CD8-positive, alpha-beta memory T cell (primary cell): ENCODE measurements at places on chromosomes 5 and 9.
A peak's percentile ranks its signal among the peaks of the same experiment; 100 is the strongest.

DNA sequence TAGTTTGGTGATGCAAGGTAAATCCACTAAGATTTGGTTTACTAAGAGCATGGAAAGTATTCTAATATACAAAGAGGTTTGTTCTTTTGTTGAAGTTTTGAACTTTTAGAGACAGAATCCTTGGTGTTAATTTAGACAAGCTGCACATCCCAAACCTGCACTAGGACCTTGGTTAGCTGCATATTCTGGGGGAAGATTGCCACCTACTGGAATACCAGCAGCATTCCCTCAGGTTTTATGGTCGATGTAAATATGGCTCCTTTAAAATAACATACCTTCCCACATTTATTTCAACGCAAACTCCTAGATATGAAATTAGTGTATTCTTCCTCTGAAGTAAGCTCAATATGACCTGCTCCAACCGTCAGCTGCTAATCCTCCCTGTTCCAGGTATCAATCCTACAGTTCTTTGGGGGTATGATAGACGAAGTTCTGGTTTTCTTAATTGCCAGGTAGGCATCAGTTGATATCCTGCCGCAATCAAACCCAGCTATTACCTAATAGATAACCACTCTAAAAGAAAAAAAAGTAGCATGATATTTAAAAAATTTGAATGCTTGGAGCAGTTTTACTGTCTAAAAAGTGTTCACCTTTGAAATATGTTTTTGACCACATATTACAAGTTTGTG, 624.1 kb downstream of the ISL1 start:
- DNase-seq = no peak

- no peak for DNase-seq
Measured at GRCh38 chr9:37215830-37216229, 95.5 kb downstream of the ZCCHC7 start.

GRCh38 chr9:127106466-127106855, 16.0 kb downstream of the ANGPTL2 start:
- no peak for DNase-seq

GRCh38 chr9:95049761-95050160, 267.7 kb downstream of the FANCC start:
- DNase-seq = no peak

DNA sequence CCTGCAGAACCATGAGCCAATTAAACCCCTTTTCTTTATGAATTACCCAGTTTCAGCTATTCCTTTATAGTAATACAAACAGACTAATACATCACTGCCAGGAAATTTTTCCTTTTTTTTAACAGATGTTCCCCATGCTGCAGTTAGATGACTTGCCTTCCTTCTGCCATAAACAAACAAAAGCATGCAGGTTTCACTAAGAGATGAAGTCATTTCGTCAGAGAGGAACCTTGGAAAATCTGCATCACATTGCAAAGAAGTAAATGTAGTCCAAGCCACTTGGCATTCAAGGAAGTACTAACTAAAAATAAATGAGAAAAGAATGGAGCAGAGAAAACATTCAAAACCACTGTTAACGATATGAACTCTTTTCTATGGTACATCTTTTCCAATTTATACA, 194.1 kb upstream of the EFNA5 start:
- no peak for DNase-seq

DNA sequence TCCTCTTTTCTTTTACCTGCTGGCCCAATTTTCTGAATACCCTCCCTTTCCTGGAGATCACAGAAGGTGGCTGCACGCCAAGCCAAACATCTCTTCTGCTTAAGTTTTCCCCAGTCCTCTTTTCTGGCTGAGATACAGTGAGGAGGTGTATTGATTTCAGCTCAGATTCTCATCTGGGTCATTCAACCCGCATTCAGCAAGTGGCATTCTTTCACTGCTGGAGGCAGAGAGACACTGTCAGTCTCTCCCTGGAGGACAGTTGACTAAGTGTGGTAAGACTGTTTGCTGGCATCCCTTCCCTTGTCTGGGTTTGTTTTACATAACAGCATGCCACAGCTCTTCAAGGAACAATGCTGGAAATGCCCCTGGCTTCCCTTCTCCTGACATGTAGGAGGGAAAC, 60.5 kb downstream of the GABRG2 start:
- no peak for DNase-seq

GRCh38 chr9:10112070-10112469, 500.7 kb downstream of the PTPRD start:
- DNase-seq = no peak

- no peak for DNase-seq
Measured at GRCh38 chr9:93721417-93721965, 145.1 kb downstream of the PHF2 start.

DNA sequence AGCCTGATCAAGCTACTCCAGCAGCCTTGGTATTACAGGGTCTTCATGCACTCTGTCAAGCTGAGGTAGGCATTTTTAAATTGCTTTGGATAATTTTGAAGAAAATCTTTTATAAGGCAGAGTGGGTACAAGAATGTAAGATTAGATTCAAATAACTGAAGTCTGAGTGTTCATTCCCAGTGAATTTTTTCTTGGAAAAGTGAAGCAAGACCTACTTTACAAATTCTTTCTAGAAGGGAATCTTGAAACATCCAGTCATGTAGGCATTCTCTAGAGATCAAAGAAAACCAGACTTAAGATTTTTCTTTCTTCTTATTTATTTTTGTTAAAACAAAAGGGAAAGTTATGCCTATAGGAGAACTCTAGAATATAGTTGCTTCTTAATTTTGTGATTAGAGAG, 139.0 kb downstream of the FOCAD start:
- DNase-seq = no peak

DNA sequence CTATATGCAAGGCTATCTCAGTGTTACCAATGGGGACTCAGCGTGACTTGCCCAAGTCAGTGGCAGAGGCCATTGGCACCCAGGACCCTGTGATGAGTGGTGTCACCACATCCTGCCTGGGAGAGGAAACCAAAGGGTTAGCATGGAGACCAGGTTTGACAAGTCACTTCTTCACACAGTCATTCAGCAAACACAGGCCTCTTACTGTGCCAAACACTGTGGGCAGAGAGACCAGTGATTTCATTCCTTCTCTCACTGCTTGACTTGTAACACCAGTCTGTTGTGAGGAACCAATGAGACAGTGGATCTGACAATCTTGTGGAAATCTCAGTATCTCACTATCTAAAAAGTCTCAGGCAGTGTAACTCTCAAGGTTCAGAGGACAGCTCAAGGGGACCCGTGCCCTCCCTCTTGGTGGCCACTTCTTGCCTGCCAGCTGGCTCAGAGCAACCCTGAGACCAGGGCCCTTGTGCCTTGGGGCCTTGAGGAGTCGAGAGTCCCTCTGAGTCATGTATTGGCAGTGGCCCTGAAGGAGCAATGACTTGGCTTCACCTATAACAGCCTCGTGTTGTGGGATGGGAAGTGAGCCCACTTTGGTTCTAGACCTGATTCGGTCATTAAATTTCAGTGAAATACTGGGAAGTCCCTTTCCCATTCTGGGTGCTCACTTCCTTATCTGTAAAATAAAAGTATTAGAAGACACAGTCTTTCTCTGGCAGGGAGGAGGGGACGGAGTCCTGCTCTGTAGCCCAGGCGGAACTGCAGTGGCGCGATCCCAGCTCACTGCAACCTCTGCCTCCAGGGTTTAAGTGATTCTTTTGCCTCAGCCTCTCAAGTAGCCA, 1.6 kb downstream of the FABP6 start:
- DNase-seq = no peak

GRCh38 chr9:20364959-20365358, 257.3 kb downstream of the MLLT3 start:
- DNase-seq = no peak

DNA sequence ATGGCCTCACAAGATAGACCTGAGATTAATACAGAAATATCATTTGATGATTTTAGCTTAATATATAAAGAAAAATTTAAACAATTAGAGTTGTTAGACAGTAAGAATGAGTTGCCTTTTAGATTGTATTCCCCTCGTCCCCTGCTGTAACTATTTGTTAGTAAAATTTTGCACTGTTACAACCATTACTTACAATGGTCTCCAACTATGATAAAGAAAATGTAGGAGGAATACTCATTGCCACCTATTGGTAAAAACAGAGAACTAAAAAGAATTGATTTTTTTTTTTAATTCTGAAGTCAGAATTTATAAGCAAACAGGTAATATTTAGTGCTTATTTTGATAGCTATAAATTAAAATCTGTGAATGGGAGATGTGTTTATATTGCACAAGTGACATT, 937.6 kb downstream of the TLE4 start:
- DNase-seq = no peak

DNA sequence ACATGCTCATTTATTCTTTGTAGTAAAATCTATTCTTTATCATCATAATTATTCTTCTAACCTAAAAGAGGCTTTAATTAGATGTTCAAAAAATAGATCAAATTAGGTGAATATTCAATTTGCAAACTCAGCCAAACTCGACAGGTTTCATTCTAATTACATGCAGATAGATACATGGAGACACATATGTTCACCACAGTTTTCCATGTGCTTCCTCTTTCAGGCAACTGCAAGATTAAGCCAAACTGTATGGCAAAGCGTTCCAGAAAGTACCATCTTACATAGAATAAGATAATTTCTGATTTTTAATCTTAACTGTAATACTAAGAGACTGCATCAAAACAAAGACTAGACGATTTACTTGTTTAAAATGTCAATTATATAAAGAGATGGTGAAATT, 868.7 kb upstream of the DMAC1 start:
- no peak for DNase-seq

DNA sequence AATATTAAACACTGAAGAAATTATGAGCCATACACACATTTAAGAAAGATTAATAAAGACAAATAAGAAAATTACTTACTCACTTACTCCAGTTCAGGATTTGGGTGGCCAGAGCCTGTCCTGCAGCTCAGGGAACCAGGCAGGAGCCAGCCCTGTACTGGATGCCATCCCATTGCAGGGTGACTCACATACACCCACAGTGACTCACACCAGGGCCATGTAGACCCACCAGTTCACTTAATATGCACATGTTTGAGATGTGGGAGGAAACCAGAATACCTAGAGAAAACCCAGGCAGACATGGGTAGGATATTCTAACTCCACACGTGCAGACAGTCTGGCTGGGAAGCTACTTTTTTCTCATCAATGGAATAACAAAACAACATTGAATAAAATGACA, 49.6 kb upstream of the ADRB2 start:
- no peak for DNase-seq

GRCh38 chr9:7782400-7783120, 17.0 kb downstream of the DMAC1 start:
- DNase-seq = no peak

DNA sequence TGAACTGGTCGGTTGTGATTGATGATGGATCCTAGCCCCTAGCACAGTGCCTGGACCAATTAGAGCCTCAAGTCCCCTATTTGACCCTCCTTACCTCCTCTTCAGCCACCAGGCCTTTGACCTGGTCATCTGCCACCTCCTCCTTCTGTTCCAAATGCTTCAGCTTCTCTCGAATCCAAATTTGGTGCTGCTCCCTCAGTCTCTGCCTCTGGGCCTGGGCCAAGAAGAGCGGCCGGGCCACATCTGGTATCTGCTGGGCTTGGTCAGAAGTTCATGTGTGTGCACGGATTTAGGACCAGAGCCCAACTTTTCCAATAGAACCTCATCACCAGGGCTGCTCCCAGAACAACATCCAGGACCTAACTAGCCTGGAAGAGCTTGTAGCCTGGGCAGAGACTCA, 6.5 kb downstream of the SLC35A4 start:
- DNase-seq = no peak

GRCh38 chr9:20307621-20308020, 314.7 kb downstream of the MLLT3 start:
- DNase-seq = no peak

DNA sequence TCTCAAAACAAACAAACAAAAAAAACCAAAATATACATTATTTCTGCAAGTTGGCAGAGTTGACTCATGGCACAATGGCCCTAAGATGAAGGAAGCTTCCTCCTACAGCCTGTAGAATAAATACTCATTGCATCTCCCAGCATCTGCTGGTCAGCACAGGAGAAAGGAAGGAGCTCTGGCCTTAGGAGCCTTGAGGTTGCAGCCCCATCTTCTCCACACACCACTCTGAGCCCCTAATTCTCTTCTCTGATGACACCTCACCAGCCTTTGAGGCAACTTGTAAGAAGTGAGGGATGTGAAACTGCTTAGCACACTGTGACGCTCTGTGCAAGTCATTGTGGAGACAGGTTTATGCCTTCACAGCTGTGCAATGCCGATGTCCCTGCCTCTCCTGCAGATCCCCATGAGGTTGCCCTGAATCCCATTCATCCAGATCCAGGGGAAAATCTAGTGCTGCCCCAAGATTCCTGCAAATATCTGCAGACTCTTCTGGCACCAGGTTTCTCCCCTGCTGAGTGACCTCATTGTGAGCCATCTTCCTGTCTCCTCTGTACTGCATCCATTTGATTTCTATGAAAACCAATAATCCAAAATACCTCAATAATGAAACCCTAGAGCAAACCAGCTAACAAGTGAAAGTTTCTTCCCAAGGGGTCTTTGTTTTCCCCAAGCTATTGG, 65.3 kb upstream of the TGFBR1 start:
- no peak for DNase-seq

- DNase-seq = no peak
Measured at GRCh38 chr9:136424750-136425362, 14.4 kb downstream of the PMPCA start.

- DNase-seq = no peak
Measured at GRCh38 chr9:133953976-133954709, 38.0 kb downstream of the VAV2 start.

DNA sequence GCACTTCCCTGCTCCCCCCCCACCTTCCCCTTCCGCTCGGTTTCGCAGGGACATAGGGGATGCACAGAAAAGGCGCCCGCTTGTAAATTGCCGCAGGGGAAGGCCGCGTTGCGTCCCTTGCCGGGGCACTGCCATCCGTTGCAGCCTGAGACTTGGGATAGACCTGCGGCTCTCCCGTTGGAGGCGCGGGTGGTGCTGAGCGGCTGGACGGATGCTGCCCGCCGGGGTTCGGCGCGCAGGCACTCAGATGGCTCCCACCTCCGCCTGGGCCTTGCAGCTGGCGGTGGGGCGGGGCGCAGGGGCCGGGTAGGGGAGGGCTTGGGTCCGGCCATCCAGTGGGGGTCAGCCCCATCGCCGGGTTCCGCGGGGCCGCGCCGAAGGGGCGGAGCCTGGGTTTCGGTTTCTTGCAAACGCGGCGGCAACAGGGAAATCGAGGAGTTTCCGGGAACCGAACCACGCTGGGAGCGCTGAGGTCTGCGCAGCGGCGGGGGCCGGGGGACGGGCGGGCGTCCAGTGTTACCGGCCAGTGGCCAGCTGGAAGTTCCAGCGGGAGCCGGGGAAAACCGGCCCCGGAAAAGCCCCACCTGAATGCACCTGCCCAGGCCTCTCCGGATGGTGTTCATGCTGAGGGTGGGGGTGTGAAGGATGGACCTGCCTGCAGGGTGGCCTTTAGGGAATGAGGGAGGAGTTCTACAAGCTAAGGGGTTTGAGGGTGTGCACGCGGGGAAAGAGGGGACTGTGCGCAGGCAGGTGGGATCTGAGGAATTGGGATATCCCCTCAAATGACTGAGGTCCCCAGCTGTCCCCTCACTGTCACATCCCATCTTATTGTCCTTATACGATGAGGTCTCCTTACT, 6.3 kb upstream of the IRF1 start:
- DNase-seq = peak; percentile 69

DNA sequence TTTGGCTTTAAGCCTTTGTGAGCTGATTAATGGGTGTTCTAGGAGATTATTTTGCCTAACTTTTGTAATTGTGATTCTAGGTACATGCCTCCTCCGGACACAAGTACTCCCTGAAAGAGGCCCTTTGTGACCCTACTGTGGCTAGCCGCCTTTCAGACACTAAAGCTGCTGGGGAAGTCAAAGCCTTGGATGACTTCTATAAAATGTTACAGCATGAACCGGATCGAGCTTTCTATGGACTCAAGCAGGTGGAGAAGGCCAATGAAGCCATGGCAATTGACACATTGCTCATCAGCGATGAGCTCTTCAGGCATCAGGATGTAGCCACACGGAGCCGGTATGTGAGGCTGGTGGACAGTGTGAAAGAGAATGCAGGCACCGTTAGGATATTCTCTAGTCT, 13.6 kb downstream of the ITGA1 start:
- DNase-seq = no peak
